GM12891 (cell line): ENCODE measurements at places on chromosomes 11 and 22.
A peak's percentile ranks its signal among the peaks of the same experiment; 100 is the strongest.

DNA sequence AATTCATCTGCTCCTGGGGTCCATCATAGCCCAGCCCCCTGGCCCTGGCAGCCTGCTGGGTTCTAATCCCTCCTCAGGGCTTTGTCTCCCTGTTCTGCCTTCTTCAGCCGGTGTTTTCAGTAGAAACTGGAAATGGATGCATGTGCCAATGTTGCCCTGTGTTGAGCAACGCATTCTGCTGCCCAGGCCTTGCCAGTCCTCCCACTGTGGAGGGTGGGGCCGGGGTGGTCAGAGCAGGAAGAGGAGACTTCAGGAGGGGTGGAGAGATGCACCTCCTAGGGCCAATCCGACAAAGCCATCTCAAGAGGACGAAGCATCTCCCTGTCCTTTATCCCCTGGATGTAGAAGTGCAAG lies 27.6 kb upstream of the ZBTB16 start:
- no peak for DNase-seq

GRCh38 chr22:30701872-30702271 lies 7.2 kb downstream of the OSBP2 start:
- no peak for DNase-seq

DNA sequence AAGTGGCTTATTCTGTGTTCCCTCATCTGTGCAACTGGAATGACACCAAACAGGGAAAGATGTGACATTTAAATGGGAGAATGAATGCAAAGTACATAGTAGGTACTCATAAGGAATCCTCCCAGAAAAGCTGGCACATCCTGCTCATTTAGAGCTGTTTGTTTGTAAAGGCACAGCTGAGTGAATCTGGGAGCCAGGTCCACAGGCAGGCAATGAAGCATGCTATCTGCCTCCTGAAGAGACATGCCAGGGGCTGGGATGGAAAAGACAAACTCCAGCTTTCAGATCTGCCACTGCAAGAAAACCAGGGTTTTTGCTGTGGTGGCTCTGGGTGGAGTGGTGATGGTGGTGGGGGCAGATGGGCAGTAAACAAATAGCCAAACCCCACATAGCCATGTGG lies 150.1 kb downstream of the TENM4 start:
- DNase-seq: no peak

GRCh38 chr11:34234086-34234740 lies 123.6 kb downstream of the ABTB2 start:
- DNase-seq: peak; percentile 38

GRCh38 chr22:20002128-20002527 lies 14.5 kb downstream of the ARVCF start:
- DNase-seq: no peak

DNA sequence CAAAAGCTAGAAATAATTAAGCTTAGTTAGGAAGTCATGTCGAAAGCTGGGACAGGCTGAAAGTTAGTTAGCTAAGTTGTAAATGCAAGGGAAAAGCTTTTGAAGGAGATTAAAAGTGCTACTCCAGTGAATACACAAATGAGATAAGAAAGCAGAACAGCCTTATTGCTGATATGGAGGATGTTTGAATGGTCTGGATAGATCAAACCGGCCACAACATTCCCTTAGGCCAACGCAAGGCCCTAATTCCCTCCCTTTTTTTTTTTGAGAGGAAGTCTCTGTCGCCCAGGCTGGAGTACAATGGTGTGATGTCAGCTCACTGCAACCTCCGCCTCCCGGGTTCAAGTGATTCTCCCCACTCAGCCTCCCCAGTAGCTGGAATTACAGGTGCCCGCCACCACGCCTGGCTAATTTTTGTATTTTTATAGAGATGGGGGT lies 23.3 kb upstream of the WEE1 start:
- DNase-seq: no peak

DNA sequence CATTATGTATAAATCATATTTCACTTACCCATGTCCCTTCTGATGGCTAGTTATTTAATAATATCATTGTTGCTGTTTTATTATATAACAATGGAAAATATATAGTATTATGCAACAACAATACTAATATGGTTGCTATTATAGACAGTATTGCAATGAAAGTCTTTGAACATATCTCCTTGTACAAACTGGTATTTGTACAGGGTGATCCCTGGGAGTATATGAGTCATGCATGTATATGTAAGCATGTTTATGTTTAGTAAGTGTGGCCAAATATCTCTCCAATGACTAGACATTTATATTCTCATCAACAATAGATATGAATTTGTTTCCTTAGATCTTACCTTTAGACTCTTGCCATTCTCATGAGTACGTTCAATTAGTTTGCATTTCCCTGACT lies 55.9 kb downstream of the KCNC1 start:
- DNase-seq: no peak

- DNase-seq: no peak
These were observed 19.5 kb upstream of the SPON1 start for GRCh38 chr11:13942971-13943381.

DNA sequence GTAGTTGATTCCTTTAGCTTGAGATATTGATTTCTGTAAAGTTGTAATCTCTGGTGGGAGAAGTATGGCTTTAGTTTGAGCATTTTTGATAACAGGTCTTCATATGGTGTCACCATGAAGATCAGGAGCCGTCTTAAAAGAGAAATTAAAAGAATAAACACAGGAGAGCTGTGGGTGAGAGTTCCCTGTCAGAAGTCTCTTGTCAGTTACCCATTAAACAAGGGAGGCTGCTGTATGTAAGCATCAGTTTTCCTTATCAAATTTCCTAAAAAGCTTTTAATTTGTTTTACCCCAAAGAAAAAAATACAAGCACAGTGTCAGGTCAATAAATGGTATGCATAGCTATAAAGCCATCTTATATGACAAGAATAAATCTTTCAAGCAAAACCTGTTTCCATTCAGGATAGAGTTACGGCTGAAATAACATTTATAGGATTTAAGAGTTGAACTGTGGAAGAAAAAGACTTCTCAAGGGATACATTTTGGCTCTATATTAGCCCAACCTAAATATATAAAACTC lies 767.5 kb downstream of the JRKL start:
- no peak for DNase-seq

DNA sequence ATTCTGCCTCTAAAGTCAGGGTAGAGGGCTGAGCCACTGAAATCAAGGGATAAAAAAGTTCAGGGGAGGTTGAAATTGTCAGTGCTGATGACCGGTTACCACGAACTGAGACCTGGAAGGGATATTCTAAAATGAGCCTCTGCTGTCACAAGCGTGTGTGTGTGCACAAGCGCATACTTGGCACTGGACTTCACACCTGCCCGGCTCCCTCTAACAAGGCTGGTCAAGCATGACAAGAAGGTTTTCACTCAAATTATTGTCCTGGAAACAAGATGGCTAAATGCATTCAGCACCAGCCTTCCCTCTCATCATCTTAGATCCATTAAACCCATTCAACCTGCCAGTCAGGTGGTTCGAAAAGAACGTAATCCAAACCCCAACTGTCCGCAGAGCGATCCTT lies 54.8 kb upstream of the CECR2 start:
- no peak for DNase-seq

DNA sequence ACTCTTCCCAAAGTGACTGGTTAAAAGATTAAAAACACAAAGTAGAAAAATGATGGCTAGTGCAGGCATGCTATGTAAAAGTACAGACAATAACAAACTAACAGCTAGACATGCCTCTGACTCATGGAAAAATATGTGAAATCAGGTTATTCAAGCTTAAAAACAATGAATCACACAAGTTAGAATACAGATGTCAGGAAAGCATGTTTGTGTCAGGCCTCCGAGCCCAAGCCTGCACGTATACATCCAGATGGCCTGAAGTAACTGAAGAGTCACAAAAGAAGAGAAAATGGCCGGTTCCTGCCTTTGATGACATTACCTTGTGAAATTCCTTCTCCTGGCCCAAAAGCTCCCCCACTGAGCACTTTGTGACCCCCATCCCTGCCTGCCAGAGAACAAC lies 110.1 kb downstream of the NOX4 start:
- no peak for DNase-seq

DNA sequence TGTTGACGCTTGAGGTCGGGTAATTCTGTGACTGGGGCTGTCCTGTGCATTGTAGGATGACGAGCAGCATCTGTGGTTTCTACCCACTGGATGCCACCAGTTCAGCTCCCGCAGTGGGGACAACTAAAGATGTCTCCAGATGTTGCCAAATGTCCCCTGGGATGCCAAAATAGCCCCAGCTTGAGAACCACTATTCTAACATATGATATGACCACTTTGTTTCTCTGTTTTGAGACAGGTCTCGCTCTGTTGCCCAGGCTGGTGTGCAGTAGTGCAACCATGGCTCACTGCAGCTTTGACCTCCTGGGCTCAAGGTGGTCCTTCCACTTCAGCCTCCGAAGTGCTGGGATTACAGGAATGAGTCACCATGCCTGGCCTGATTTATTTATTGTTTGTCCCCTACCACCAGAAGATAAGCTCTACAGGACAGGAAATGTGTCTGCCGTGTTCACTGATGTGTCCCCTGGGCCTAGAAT lies 4.4 kb upstream of the MEN1 start:
- DNase-seq: no peak

- no peak for DNase-seq
These were observed 6.0 kb downstream of the ESS2 start for GRCh38 chr22:19138217-19139000.

- DNase-seq: no peak
These were observed 15.1 kb downstream of the SCGB1A1 start for GRCh38 chr11:62433904-62434276.

- no peak for DNase-seq
These were observed 60.3 kb downstream of the AASDHPPT start for GRCh38 chr11:106137758-106138157.

- DNase-seq: no peak
These were observed 91.9 kb downstream of the CTTN start for GRCh38 chr11:70490208-70490607.

DNA sequence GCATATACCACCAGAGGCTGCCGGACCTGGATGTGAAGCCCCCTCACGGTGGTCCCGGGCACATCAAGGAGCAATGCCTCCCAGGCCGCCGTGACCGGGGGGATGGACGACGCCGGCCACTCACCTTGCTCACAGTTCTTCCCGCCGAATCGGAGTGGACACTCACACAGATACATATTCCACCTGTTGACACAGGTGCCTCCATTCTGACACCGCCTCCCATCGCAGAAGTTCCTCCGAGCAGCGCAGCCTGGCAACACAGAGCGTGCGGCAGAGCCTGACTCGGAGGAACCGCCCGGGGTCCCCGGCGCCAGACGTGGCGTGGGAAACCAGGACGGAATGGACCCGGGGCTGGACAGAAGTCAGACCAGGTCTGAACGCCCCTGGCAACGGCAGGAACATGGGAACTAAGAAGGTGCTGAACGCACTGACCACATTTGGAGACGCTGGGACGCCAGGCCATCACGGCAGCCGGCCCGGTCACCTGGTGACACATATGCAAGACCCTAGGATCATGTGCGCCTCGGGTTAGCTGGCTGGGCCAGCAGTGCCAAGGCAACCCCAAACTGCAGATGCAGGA lies 74.2 kb downstream of the TRMU start:
- DNase-seq: no peak

GRCh38 chr11:95084509-95084908 lies 5.1 kb upstream of the ENDOD1 start:
- DNase-seq: no peak

- no peak for DNase-seq
These were observed 44.4 kb downstream of the C11orf96 start for GRCh38 chr11:43986881-43987280.

DNA sequence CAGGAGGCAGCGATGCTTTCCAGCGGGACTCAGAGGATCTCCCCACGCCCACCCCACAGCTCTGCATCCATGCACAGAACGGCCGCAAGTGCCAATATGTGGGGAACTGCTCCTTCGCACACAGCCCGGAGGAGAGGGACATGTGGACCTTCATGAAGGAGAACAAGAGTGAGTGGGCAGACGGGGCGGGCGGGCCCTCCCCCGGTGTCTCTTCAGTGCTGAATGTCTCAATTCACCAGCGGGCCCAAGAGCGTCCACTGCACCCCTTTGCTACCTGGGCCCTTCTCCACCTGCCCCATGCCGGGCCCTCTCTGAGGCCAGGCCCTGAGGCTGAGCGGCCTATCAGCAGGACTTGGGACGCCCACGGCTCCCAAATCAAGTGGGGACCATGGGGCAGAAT lies 25.8 kb upstream of the TEF start:
- no peak for DNase-seq

DNA sequence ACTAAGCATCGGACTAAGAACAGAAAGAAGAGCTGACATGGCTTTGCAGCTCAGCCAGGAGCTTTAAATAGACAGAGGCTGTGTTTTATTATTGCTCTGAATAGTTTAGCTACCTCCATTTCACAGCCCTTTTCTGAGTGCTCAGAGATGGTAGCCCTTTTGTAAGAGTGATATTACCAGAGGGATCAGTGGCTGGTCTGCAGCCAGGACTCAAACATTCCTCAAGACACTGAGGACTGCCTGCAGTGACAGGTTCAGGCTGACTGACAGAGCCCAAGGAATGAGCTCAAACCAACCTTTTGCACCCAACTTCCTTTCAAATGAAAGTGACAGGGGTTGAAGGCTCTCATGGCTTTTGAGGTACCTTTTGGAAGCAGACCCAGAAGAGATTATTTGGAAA lies 189.0 kb downstream of the DDX10 start:
- DNase-seq: no peak

DNA sequence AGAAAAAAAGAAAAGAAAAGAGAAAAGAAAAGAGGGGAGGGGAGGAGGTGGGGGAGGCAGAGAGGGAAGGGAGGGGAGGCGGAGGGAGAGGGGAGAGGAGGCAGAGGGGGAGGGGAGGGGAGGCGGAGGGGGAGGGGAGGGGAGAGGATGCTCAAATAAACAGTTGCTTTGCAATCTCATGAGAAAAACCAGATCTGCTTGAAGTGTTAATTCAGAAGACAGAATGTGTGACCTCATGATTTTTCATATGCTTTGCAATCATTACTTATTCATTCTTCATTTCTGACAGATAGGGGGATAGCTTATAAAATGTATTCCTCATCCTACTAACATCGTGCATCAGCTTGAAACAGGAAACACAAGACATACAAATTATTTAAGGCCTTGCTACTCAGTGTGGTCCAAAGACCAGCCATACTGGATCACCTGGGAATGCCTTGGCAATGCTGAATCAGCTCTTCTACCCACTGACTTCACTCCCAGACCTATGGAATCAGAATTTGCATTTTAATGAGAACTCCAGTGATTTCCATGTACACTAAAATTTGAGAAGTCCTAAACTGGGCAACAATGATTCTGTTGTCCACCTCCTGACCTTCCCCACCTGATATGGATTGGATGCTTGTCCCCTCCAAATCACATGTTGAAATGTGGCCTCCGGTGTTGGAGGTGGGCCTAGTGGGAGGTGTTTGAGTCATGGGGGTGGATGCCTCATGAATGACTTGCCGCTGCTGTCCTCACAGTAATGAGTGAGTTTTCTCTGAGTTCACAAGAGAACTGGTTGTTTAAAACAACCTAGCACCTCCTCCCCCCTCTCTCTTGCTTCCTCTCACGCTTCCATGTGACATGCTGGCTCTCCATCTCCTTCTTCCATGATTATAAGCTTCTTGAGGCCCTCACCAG lies 69.2 kb downstream of the CCDC34 start:
- no peak for DNase-seq

- no peak for DNase-seq
These were observed 76.1 kb upstream of the LIN7C start for GRCh38 chr11:27582621-27583020.

- no peak for DNase-seq
These were observed 19.3 kb upstream of the MPPED1 start for GRCh38 chr22:43392385-43392989.
